ENCODE measurements at places on chromosomes 11 and 22. TPM values are rescaled to one million over a fixed set of nuclear protein-coding genes. Genes with fewer than 3 reads are reported as not detected.

GRCh38 chr11:29783506-29783905 is 233.3 kb downstream of the KCNA4 start:
- no peaks in the 10 kb centered on the region for H3K4me1 ChIP-seq
- H3K27me3 ChIP-seq: no peaks in the 10 kb centered on the region
- no peak overlapping the region for H3K27ac ChIP-seq
- no peak for DNase-seq
- H3K4me3 ChIP-seq: no peak overlapping the region
- H3K36me3 ChIP-seq: no peaks in the 10 kb centered on the region

DNA sequence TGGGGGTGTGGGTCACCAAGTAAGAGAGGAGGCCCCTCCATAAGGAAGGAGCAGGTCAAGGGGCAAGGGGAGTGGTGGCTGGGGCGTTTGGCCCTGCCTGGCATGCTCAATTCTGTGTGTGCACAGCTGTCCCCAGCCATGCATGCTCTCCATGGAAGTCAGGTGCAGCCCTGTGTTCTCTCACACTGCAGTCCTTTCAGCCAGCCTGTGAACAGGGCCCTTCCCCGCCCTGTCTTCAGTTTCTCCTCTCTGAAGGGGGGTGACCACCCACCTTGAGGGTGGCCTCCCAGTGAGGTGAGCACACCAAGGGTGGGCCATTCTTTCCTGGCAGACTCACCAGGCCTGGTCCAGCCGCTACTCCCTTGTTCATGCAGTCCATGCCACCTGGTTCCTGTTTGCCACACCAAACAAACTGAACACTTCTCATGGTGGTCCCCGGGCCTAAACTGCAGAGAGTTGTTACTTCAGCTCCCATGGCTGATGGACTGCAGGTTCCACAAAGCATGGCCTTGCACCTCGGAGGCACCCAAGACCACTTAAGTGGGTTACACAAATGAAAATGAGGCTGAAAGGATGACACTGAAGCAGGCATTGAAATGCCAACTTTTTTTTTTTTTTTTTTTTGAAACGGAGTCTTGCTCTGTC is 1.7 kb upstream of the CHCHD10 start:
- peaks cover 16% of the 10 kb centered on the region for H3K4me1 ChIP-seq
- DNase-seq: no peak
- H3K36me3 ChIP-seq: no peaks in the 10 kb centered on the region
- H3K27me3 ChIP-seq: no peaks in the 10 kb centered on the region
- H3K27ac ChIP-seq: no peak overlapping the region

- no peak overlapping the region for H3K27ac ChIP-seq
- H3K4me1 ChIP-seq: no peaks in the 10 kb centered on the region
- no peak overlapping the region for H3K4me3 ChIP-seq
- DNase-seq: no peak
These were observed 1524.3 kb downstream of the BRD1 start for GRCh38 chr22:48303369-48303725.

GRCh38 chr22:31726692-31727091 is 23.2 kb downstream of the PRR14L start:
- no peaks in the 10 kb centered on the region for H3K27me3 ChIP-seq
- no peak overlapping the region for H3K27ac ChIP-seq
- H3K4me1 ChIP-seq: no peaks in the 10 kb centered on the region
- peaks cover 24% of the 10 kb centered on the region for H3K36me3 ChIP-seq
- no peak overlapping the region for H3K4me3 ChIP-seq

GRCh38 chr11:119701591-119702549 is 27.1 kb downstream of the NECTIN1 start:
- no peak overlapping the region for H3K27ac ChIP-seq
- no peaks in the 10 kb centered on the region for H3K27me3 ChIP-seq
- peaks cover 5% of the 10 kb centered on the region for H3K4me1 ChIP-seq
- no peak overlapping the region for H3K4me3 ChIP-seq

GRCh38 chr22:17229991-17230630 is 10.9 kb upstream of the ADA2 start:
- no peaks in the 10 kb centered on the region for H3K36me3 ChIP-seq
- no peak overlapping the region for H3K4me3 ChIP-seq
- H3K4me1 ChIP-seq: no peaks in the 10 kb centered on the region
- no peaks in the 10 kb centered on the region for H3K27me3 ChIP-seq
- no peak for DNase-seq

DNA sequence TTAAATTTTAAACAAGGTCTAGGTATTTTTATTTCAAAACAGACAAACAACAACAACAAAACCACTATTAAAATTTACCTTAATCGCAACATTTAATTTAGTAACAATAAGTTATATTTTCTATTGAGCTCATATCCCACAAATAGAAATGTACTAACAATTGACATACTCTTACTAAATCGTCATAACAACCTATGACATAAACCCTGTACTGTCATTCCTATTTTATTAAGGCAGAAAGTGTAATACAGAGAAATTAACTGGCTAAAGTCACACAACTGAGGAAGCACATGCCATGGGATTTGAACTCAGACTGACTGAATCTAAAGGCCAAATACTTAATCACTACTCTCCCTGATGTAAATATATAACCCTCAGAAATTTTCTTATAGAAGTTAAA is 3.0 kb downstream of the KIF18A start:
- no peak for DNase-seq
- no peak overlapping the region for H3K27ac ChIP-seq
- peaks cover 7% of the 10 kb centered on the region for H3K4me1 ChIP-seq
- no peaks in the 10 kb centered on the region for H3K36me3 ChIP-seq
- no peak overlapping the region for H3K4me3 ChIP-seq

GRCh38 chr22:47111626-47112581 is 349.5 kb downstream of the TBC1D22A start:
- H3K27me3 ChIP-seq: no peaks in the 10 kb centered on the region
- H3K36me3 ChIP-seq: no peaks in the 10 kb centered on the region
- H3K4me3 ChIP-seq: no peak overlapping the region
- DNase-seq: no peak
- no peak overlapping the region for H3K27ac ChIP-seq

DNA sequence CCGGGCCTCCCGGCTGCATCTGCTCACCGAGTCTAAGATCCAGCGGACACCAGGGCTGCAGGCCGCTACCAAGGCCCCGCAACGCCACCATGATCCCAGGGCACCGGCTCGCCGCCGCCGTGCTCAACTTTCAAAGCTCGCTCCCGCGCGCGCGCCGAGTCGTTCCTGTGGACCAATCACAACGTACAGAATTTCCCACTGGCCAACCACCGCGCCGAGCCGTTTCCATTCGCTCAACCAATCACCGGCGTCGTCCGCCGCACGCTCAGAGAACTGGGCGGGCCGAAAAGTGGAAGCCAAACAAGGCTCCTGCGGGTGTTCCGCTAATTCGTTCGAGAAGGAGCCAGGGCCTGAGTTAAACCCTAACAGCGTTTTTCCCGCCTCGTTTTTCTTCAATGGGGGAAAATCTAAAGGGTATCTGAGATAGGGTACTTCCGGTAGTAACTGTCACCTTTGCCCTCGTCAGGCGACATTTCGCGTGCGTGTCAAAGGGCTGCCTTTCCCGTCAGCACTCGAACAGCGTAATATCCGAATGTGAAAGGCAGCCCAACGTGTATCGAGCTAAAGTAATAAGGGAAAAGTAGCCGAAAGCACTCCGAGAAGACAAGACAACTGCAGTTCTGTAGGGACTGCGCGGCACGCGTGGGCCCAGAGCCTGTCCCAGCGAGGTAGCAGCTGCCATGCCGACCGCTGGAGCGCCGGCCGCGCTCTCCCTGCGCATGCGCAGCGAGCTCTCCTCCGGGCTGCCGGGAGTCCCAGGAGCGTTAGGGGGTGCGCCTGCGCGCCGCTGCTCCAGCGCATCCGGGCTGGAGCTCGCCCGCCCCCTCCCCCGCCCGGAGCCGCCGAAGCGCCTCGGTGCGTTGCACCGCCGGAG is at the start of the genes NCAPD3 and VPS26B:
TSS of gene NCAPD3 (minus strand) at position 132 of the 874 bp plus-strand sequence. CDS start at position 91, 41 bp downstream.
TSS of gene VPS26B (plus strand) at position 836 of the 874 bp plus-strand sequence. CDS start 452 bp downstream, outside the sequence.
- DNase-seq: peak; percentile 85
- H3K4me3 ChIP-seq: peak within 1 kb of the TSS; percentile 100
- H3K36me3 ChIP-seq: peaks cover 5% of the 10 kb centered on the region
- H3K4me1 ChIP-seq: peaks cover 29% of the 10 kb centered on the region

GRCh38 chr22:45976254-45977002 is 534 bp downstream of the WNT7B start:
- peaks cover 23% of the 10 kb centered on the region for H3K27me3 ChIP-seq
- H3K4me3 ChIP-seq: peak overlapping the region; percentile 42
- no peak overlapping the region for H3K27ac ChIP-seq

DNA sequence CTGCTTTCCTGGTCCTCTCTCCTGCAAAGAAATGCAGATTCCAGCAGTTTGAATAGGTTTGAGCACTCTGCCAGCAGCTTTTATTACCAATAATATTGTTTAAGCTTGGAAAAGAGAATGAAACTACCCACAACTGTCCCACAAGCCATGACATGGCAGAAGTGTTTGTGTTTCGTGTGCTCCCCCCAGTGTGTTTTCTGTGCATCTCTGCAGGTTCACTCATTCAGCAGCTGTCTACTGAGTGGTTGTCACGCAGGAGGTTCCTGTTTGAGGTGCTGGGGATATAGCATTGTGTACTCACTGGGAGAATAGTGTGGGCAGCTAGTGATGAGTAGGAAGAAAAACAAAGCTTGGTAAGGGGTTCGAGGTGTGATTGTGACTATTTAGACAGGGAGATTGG is 55.3 kb upstream of the SUSD2 start:
- no peak overlapping the region for H3K27ac ChIP-seq
- H3K27me3 ChIP-seq: no peaks in the 10 kb centered on the region
- H3K36me3 ChIP-seq: no peaks in the 10 kb centered on the region

DNA sequence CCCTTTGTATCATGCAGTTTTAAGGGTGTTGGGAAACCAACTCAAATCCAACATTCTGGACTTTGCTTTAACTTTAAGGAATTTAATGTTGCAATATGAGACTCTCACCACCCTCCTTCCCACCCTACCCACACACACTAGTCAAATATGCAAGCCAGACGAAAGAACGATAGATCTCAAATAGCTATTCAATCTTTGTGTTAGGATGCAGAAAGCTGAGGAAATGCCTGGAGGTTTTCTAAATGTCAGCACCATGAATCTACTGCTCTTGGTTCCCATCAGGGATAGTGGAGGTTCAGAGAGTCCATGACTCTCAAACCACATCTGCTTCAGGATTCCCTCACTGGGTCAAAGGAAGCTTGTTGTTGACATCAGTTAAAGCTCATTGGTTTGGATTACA is 33.7 kb downstream of the EXPH5 start:
- H3K36me3 ChIP-seq: no peaks in the 10 kb centered on the region
- peaks cover 28% of the 10 kb centered on the region for H3K4me1 ChIP-seq
- H3K4me3 ChIP-seq: no peak overlapping the region
- no peak overlapping the region for H3K27ac ChIP-seq
- no peaks in the 10 kb centered on the region for H3K27me3 ChIP-seq

GRCh38 chr11:69682221-69682620 is 7.1 kb upstream of the LTO1 start:
- no peaks in the 10 kb centered on the region for H3K36me3 ChIP-seq
- no peak overlapping the region for H3K4me3 ChIP-seq
- DNase-seq: no peak
- H3K27me3 ChIP-seq: no peaks in the 10 kb centered on the region

- no peak overlapping the region for H3K4me3 ChIP-seq
- DNase-seq: no peak
- H3K27me3 ChIP-seq: no peaks in the 10 kb centered on the region
- H3K4me1 ChIP-seq: peaks cover 15% of the 10 kb centered on the region
- no peaks in the 10 kb centered on the region for H3K36me3 ChIP-seq
- no peak overlapping the region for H3K27ac ChIP-seq
These were observed 12.3 kb downstream of the SMPD1 start for GRCh38 chr11:6402561-6402981.

DNA sequence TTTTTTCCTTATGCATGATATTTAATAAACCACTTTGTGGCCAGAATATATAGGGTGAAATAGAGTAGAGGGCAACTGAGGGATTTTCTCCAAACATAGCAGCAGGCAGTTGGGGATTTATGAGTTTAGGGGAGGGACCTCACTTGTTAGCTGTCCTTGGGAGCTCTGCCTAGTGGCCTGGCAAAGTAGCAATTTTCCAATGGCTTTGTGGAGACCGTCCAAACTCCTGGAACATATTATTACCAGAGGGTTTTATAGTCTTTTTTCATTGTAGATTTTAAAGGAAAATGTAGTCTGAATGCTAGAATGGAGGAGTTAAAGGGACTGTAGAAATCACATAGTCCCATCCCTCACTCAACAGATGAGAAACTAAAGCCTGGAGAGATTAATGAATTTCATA is 32.3 kb downstream of the AMOTL1 start:
- DNase-seq: no peak
- peaks cover 19% of the 10 kb centered on the region for H3K4me1 ChIP-seq
- no peak overlapping the region for H3K4me3 ChIP-seq
- no peaks in the 10 kb centered on the region for H3K27me3 ChIP-seq
- no peak overlapping the region for H3K27ac ChIP-seq

DNA sequence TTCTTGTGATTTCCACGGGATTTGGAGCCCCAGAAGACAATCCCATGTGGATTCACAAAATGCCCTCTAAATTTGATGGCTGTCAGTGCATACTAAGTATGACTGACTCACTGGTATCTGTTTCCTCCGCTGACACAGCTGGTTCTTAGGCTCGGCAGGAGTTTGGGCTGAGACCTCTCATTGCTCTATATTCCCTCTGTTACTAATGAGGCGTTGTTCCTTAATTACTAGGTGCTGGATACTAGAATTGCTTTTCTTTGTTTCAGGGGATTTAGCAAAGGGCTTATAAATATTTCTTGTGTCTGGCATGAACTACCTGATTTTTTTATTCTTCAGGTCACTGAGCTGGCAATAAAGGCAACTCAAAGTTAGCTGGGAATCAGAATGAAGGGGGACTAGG is 53.2 kb upstream of the EHF start:
- no peaks in the 10 kb centered on the region for H3K36me3 ChIP-seq
- no peak overlapping the region for H3K27ac ChIP-seq
- H3K4me1 ChIP-seq: peaks cover 11% of the 10 kb centered on the region

DNA sequence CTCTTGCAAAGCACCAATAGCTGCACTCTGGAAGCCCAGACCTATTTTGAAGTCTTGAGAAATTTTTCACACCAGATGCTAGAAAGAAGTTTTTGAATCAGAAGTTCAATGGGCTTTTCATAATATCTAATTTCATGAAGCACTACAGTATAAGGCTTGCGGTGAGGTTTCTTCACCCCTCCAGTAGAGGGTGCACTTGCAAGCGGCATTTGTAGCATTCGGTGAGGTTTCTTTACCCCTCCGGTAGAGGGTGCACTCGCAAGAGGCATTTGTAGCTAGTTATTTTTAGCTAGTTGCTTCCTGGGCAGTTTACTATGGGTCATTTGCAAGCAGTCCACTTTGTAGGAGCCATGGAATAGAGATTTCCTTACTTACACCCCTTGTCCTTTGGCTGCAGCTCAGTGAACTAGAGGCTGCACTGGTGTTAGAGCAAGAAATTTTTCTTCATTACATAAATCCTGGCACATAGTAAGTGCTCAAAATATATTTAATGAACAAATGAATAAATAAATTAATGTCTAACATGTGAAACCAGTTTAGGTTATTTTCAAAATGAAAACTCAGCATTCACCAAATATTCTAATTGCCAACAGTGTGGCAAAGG is 7.8 kb upstream of the NOX4 start:
- H3K27ac ChIP-seq: no peak overlapping the region
- H3K4me3 ChIP-seq: no peak overlapping the region
- peaks cover 18% of the 10 kb centered on the region for H3K4me1 ChIP-seq
- no peaks in the 10 kb centered on the region for H3K27me3 ChIP-seq

The TENM4 gene
- total RNA-seq: 13.3 TPM

The APOL4 gene
- 0.07 TPM for total RNA-seq

The SMIM35 gene
- not detected for total RNA-seq

The SLC43A1 gene
- total RNA-seq: 4.5 TPM

The ATF4 gene
- 508 TPM for total RNA-seq

Measured in astrocyte (in vitro differentiated cells and primary cell).